ENCODE measurements at places on chromosomes 13 and 19.

DNA sequence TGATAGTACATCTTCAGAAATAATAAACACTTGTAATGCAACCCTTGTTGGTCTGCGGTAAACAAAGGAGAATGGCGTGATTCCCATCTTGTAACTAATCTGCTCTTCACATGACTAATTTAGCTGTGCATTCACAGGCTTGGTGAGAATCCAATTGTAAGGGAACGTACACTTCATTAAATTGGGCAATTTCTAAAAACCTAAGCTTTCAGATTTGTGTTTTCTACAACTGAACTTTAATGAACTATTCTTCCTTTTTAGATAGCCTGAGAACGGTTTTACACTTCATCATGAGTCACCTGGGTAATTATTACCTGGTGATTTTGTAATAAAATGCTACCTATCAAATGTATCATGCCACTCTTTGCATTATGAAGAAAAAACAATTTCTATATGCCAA, 306.9 kb downstream of the KLF5 start:
- no peak for DNase-seq

DNA sequence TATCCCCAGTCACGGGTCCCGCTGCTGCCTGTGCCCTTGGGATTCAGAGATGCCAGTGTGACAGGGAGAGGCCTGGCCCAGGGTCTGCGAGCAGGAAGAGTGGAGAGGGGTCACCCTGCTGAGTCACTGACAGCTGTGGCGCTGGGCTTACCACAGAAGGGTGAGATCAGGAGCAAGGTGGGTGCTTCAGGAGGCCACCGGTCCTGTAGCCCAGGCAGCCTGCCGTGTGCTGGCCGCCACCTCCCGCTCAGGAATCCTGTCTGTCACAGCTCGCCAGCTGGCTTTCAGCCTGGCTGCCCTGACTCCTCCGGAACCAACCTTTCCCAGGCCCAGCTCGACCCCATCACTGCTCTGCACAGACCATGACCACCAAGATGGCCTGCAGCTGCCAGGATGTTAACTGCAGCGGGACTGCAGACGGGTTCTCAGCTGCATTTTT, 25.3 kb downstream of the NAXD start:
- DNase-seq: no peak

DNA sequence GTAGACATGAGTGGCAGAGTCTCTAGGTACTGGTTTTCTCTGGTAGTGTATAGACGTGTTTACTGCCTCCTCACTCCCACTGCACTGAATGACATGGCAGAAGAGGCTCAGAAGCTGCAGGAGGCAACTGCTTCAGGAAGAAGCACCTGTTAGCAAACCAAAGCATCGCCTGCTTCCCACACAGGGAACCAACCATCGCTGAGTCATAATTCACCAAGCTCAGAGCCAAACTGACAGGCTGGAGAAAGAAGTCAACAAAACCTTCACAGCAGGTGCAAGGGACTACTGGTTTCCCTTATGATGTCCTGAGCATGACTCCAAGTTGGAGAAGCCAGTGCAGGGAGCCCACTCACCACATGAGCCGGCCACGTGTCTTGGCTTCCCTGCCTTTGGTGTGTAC, 69.8 kb downstream of the KCTD12 start:
- DNase-seq: peak; percentile 48

DNA sequence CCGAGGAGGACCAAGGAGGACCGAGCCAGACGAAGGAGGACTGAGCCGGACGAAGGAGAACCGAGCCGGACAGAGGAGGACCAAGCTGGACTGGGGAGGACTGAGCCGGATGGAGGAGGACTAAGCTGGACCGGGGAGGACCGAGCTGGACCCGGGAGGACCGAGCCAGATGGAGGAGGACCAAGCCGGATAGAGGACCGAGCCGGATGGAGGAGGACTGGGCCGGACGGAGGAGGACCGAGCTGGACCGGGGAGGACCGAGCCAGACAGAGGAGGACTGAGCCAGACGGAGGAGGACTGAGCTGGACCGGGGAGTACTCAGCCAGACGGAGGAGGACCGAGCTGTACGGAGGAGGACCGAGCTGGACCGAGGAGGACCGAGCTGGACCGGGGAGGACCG, 3.2 kb downstream of the PIP5K1C start:
- DNase-seq: no peak

GRCh38 chr19:3785938-3786824, at the start of gene MATK:
MATK (minus strand) TSS chr19:3786381; CDS start chr19:3785135, 1,246 bp downstream.
- DNase-seq: no peak

DNA sequence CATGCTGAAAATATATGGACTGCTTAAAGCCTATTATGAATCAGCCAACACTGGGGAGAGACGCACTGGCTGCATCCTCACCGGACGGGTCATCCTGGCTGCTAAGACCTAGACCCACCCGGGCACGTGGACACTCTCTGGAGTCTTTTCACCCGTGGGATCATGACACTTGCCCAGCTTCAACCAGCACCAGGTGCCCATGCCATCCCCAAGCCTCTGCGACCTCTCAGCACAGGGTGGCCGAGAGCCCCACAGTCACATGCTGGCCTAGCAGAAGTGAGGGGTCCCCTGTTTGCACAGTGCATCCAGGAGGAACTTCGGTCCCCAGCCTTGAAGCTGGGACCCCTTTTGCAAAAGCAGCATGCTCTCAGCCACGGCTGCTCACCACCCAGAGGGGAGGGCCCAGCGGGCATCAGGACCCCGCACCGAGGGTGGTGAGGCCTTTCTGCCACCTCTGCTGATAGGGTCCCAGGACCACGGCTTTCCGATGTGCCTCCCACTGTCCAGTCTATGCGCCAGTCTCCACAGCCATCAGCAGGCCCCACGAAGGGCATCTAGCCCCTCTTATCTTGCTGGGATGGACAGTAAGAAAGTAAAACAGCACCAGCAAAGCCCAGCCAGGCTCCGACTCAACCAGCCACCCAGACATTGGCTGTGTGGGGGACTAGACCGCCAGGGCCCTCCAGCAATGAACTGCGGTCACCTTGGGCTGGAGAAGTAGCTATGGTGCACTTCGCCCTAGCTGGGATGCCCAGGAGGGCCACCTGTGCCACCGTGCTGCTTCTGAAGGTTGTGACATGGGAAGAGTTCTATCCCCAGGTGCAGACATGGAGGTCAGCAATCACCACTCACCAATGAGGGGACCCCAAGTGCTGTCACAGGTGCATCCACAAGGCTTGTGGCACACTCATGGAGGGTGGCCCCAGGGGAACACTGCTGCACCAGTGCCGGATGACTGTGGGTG, 73.1 kb downstream of the CEBPG start:
- no peak for DNase-seq

Data from NCI-H510A (cell line).